ENCODE measurements at places on chromosomes 3 and 15. TPM values are rescaled to one million over a fixed set of nuclear protein-coding genes. Genes with fewer than 3 reads are reported as not detected.

Gene A4GNT
- not detected for total RNA-seq

Gene CCDC9B
- 83.8 TPM for total RNA-seq

Gene EPHA3
- total RNA-seq = 8.1 TPM

Gene GRK7
- not detected for total RNA-seq

Gene PHC3
- 53.0 TPM for total RNA-seq

Gene CPEB1
- total RNA-seq = 1.8 TPM

Gene ZDHHC23
- 2.2 TPM for total RNA-seq

All from left cardiac atrium (tissue), 4 donors.